ENCODE measurements at places on chromosomes 6 and 20.
A peak's percentile ranks its signal among the peaks of the same experiment; 100 is the strongest.

GRCh38 chr6:157539900-157540752, 159.1 kb downstream of the ZDHHC14 start:
- no peak for DNase-seq

DNA sequence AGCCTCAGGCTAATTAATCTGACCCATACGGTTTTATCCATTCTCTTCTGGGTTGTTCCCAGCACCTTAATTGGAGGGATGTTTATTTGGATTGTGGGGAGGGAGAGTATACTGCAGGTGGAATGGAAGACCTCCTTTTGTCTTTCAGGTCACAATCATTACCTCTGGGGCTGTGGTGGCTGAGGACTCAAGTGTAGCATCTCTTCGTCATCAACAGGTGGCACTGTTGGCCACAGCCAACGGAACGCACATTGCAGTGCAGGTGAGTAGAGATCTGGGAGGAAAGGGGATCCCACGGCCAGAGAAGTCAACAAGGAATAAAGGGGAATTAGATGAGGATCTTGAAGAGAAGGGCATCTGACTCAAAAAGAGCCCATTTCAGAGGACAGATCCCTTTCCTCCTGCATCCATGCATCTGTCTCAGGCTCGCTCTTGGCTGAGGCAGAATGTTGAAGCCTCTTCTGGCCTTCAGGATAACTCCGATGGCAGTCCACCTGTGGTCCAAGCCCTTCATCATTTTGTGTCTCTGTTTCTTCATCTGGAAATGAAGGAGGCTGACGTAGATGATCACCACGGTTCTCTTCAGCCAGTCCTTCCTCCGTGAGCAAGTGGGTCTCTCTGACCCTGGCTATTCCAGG, 3.2 kb upstream of the DEF6 start:
- DNase-seq: peak; percentile 67

- no peak for DNase-seq
These were observed 568.4 kb downstream of the NKAIN2 start for GRCh38 chr6:124371974-124372475.

- DNase-seq: no peak
These were observed 31.9 kb downstream of the MYH7B start for GRCh38 chr20:34987288-34988190.

GRCh38 chr20:4671015-4671414, 50.7 kb upstream of the PRND start:
- no peak for DNase-seq

GRCh38 chr6:89011436-89011835, 48.0 kb upstream of the RNGTT start:
- no peak for DNase-seq

DNA sequence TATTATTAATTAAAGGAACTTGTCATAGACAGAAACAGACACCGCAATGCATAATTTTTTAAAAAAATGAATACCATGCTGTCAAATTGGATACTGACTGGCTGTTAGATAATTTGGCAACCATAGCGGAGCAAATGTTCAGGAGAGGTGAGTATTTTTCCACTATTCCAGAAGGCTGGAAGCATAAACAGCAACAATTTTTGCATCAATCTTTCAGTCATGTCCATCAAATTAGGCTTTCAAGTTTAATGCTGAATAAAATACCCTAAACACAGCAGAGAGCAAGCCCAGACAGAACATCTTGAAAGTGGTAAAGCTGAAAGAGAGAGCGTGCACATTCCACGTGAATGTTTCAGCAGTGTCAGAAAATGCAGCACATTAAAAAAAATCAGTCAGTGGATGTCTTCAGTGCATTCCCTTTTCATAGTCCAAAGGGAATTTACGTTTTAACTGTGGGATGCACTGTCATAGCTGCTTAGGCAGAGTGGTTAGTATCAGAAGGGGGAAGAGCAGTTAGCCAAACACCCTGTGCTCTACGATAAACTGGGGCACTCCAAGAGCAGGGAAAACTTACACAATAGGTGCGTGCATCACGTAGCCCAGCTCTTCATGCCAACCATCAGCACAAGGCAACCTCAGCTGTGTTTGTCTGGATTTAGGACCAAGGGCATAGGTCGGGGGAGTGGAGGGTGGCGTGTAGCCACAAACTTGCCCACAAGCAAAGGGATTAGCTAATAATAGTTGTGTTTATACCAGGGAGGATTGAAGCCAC, 116.2 kb upstream of the STMND1 start:
- no peak for DNase-seq

DNA sequence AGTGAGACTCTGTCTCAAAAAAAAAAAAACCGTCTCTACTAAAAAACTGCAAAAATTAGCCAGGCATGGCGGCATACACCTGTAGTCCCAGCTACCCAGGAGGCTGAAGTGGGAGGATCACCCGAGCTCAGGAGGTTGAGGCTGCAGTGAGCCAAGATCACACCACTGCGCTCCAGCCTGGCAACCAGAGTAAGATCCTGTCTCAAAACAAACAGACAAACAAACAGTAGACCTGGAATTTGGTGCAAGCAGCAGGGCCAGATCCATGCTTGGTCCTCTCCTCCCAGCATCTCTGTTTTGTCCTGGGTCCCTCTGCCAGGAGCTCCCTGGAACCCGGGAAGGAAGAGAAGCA, 11.6 kb downstream of the RIPOR3 start:
- DNase-seq: no peak

DNA sequence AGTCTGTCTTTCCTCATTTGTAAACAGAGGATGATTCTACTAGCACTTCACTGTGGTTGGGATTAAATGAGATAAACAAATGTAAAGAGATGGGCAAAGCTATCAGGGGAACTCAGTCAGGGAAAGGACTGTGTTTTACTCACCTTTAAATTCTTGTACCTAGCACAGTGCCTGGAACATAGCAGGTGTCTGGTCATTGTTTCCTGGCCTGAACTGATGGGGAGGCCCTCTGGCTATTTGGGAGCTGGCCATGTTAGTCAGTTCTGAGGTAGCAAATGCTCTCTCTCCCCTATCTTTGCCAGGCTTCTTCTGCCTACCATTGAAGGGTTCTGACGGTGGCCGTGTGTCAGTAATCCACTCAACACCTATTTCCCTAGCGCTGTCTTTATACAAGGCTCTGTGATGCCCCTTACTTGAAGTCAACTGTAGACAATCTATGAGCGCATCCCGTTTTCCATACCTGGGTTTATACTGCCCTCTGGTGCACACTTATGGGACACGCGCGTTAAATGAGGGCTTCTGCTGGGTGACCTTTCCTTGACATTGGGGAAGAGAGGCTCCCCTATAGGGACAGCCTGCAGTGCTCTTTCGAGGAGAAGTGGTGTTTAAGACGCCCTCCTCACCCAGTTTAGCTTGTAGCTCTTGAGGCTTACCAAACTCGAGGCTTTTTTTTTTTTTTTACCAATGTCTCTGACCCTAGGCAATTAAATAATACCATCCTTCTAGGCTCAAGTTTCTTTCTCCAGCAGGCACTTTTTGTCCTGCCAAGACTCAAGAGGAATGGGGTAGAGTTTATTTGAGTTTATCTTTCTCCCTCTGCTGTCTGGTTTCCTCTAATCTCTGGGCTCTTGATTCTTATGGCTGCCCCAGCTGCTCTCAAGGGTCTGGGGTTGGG, 4.0 kb upstream of the SPATS1 start:
- peak; percentile 86 for DNase-seq

- no peak for DNase-seq
These were observed 21.2 kb upstream of the BNIP5 start for GRCh38 chr6:36357872-36358225.

DNA sequence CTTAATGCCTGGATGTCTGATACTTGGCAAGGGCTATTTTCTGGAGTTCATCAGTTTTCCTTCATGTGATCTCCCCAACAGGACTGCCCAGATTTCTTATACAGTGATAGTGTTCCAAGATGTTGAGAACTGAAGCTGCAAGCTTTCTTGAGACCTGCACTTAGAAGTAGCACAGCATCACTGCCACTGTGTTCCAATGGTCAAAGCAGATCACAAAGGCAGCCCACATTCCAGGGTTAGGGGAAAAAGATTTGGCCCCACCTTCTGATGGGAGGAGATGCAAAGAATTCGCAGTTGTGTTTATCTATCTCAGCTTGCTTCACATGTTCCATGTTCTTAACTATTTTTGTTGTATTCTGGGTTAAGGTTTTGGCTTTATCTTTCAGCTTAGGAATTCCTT, 78.2 kb downstream of the GPX5 start:
- DNase-seq: no peak

DNA sequence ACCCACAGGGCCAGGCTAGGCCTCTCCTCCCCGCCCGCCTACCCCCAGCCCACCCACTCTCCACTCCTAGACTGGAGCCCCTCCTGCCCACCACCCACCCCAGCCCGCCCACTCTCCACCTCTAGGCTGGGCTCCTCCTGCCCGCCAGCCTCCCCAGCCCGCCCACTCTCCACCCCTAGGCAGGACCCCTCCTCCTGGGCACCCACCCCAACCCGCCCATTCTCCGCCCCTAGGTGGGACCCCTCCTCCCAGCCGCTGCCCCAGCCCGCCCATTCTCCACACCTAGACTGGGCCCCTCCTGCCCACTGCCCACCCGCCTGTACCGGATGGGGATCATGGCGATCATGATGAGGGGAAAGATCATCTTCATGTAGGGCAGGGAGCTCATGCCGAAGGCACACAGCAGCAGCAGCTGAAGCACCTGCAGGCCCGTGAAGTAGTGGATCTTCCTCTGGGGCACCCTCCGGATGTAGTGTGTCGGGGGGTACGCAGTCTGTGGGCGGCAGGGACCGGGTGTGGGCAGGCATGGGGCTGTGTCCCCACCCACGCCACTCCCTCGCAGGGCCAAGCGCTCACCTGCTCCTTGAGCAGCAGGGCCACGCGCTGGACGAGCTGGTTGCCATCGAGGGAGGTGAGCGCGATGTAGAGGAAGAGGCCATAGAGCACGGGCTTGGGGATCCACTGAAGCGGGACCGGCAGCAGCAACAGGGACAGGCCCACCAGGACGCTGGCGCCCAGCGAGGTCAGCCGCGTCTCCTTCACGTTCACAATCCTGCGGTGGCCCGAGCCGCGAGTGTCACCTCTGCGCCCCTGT, 10.8 kb downstream of the SLC4A11 start:
- no peak for DNase-seq

- DNase-seq: no peak
These were observed 526.4 kb downstream of the QKI start for GRCh38 chr6:163940705-163941623.

- no peak for DNase-seq
These were observed 678.7 kb upstream of the ADGRB3 start for GRCh38 chr6:67956352-67956751.

GRCh38 chr20:33971147-33971975, 22.4 kb upstream of the RALY start:
- no peak for DNase-seq

GRCh38 chr20:2162823-2163166, 61.2 kb downstream of the STK35 start:
- DNase-seq: no peak

GRCh38 chr6:43842231-43842794, 72.3 kb downstream of the VEGFA start:
- DNase-seq: no peak

GRCh38 chr6:90103056-90103800, 193.4 kb downstream of the BACH2 start:
- DNase-seq: no peak

DNA sequence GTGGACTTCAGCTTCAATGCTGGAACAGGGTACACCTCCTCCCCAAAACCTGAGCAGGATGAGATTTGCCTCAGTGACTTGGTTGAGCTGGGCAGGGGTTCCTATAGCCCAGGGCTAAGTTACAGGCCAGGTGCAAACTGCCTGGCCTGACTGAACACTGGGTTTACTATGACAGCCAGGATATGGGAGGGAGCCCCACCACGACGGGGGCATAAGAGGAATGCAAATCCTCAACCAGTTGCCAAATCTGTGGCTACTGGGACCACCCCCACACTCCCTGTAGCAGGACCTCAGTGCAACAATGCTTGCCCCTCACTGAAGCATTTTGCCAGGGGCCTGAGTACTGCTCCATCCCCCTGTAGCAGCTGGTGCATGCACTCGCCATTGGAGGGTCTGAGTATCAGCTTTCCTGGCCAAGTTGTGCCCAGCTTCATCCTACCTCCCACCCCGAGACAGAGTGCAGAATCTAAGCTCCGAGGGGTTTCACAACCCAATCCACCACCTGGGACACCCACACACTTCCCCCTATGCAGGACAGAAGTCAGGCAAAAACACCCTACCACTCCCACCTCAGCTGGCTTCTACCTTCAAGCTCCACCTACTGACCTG, 27.6 kb downstream of the TREML4 start:
- DNase-seq: no peak

GRCh38 chr6:170248111-170248805, 42.6 kb downstream of the DLL1 start:
- DNase-seq: no peak

DNA sequence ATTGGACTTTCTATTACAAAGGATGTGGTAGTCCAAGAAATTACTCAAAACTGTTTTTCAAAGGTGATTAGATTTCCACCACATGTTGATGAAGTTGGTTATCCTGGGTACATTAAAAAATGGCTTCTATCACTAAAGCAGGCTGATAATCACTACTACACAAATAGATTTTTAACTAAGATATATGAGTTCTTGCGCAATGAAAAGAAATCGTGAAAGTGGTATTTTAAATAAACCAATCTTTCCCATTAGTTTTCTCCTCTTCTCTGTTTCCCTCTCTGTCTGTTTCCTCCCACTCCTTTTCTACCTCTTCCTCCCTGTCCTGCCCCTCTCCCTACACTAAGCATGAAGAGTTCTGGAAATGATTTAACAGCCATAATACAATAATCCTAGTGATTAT, 487.9 kb upstream of the CITED2 start:
- no peak for DNase-seq

GRCh38 chr6:147055821-147056392, 148.3 kb upstream of the STXBP5 start:
- no peak for DNase-seq

DNA sequence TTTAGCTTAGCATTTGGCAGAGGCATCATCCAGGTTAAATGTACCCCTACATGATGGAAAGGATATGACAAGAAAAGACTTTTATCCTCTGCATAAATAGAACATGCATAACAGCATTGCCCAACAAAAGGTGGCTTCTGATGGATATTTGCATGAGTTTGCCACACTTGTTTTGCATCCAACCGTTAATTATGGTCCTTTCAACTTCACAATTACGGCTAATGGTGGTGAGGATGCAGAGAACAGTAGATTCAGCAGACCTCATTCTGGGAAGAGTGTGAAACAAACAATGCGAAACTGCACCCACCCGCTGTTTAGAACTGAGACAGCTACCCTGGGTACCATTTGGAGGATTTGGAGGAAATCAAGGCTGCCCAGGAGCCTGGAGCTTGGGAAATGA, 690.9 kb upstream of the CHD6 start:
- no peak for DNase-seq

GRCh38 chr6:21281366-21281765, 312.2 kb upstream of the SOX4 start:
- DNase-seq: peak; percentile 94

DNA sequence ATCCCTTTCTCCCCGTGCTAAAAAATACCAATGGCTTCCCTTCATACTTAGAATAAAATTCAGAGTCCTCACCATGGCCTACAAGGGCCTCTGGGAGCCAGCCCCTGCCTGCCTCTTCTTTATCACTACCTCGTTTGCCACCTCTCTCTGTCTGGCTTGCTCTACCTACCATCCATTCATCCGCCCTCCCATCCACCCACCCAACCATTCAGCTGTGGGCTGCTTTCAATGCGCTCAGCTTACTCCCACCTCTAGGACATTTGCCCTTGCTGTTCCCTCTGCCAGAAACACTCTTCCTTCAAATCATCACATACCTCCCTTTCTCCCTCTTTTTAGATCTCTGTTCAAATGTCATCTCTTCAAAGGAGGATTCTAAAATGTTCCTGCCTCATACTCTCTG, 44.4 kb downstream of the PACSIN1 start:
- no peak for DNase-seq

- DNase-seq: no peak
These were observed 61.4 kb upstream of the MOCS1 start for GRCh38 chr6:39995633-39996032.

GRCh38 chr20:56665806-56666205, 36.7 kb downstream of the TFAP2C start:
- DNase-seq: peak; percentile 85
